ENCODE measurements at places on chromosomes 12 and 14. TPM values are rescaled to one million over a fixed set of nuclear protein-coding genes. Genes with fewer than 3 reads are reported as not detected.

BCAT1 gene
- polyA plus RNA-seq = 25.4 TPM

KCNC2 gene
- 0.21 TPM for polyA plus RNA-seq

GRCh38 chr12:125049093-125049458 is 16.2 kb upstream of the AACS start:
- no peak for DNase-seq

- no peak for DNase-seq
These were observed 706.8 kb downstream of the TRHDE start for GRCh38 chr12:72978999-72979398.

DNA sequence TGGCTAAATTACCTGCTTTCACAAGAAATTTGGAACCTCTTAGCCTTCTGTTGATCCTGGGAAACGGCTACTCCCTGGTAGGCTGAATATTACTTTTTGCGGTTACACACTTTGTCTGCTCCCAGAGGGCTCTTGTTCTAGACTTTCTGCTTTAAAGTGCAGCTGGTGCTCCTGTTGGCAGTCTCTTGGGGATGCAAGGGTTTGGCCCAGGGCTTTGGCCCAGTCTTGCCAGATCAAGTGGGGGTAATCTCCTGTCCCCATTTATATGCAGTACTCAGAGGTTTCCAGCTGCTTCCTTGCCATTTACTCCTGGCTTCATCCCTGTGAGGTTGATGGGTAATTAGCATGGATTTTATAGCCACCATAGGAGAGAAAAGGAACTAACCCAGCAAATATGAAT is 558.2 kb upstream of the MIS18BP1 start:
- no peak for DNase-seq

GRCh38 chr14:91229005-91229382 is 15.5 kb downstream of the GPR68 start:
- no peak for DNase-seq

- no peak for DNase-seq
These were observed 29.2 kb downstream of the GALNT16 start for GRCh38 chr14:69288956-69289705.

- peak; percentile 56 for DNase-seq
These were observed 1.3 kb downstream of the RASSF3 start for GRCh38 chr12:64611341-64612284.
